ENCODE measurements at places on chromosomes 13 and 19. TPM values are rescaled to one million over a fixed set of nuclear protein-coding genes. Genes with fewer than 3 reads are reported as not detected.

DNA sequence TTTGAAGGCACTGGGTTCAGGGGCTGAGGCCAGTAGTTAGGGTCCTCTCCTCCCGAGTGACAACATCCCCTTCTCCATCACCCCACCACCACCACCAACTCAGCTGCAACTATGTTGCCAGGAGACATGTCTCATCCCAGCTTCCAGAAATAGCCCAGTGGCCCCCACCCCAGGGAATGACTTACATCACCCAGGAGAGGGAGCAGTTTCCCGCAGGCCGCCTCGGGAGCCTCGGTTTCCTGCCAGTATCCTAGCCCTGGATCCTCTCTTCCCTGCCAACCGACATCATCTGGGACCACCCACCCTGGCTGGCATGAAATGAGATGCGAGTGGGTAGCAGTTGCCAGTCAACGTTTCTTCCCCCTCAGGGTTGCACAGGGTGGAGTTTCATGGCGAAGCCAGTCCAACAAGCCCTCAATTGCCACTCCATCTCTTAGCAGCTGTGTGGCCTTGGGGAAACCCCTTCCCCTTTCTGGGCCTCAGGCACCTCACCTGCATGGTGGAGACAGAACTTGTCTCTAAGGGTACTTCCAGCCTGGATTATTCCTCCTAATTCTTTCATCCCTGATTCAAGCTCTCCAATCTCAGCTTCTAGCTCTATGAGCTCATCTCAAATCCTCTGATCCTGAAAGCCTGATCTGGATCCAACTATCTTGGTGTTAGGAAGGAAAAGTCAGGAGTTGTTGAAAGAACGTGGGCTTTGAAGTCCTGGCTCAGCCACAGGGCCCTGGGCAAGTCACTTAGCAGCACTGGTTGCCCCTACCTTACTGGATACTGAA is 3.9 kb upstream of the GSK3A start:
- DNase-seq = no peak

- DNase-seq = peak; percentile 89
These were observed at the start of gene SLC44A2 for GRCh38 chr19:10625003-10625761. TSS of gene SLC44A2 (plus strand) at chr19:10625553. CDS start at chr19:10625634, 81 bp downstream.

- DNase-seq = no peak
These were observed 77.4 kb upstream of the PCDH8 start for GRCh38 chr13:52925775-52926285.

GRCh38 chr13:92054389-92054788 is 656.0 kb downstream of the GPC5 start:
- DNase-seq = no peak

MAP4K1 gene
- 1.5 TPM for total RNA-seq

GRCh38 chr13:104011505-104012241 is 945.5 kb upstream of the SLC10A2 start:
- DNase-seq = no peak

DNA sequence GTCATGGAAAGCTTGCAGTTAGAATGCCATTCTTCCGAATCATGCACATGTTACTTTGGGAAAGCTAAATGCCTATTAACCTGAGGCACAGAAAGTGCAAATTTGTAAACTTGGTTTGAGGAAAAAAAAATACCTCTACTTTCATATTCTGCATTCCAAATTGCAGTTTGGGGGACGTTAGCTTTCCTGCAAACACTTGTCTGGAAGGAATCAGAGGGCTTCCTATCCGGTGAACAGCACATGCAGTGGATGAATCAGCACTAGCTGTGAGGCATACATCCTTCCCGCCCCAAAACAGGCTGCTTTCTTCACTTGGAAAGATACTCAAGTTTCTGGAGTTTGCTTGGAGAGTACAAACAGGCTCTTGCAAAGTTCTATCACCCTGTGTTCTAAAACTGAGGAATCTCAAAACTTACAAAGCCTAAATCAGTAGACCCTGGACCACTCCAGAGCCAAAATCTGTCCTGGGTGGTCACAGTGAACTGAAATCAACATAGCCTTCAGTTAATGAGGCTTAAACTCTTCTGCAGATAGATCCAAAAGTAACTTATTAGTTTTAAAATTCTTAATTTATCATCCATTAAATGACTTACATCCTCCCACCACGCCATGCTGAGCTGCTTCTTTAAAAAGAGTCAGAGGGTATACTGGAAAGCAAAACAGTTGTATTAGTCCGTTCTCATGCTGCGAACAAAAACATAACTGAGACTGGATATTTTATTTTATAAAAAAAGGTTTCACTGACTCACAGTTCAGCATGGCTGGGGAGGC is 802.3 kb upstream of the ARGLU1 start:
- DNase-seq = no peak

DNA sequence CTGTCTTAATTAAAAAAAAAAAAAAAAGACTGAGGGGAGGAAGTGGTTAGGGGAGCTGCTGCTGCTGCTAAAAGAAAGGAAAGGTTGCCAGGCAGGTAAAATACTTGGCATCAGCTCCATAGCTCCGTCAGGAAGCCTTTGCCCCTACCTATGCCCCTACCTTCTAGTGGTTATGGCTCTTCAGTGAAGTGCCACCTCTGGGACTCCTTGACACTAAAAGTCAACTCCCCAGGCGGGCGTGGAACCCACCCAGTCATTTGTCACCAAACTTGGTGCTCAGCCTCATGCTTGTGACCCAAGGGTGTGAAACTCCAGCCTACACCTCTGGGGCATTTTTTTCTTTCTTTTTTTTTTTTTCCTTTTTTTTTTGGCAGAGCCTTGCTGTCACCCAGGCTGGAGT is 4.9 kb upstream of the NECTIN2 start:
- DNase-seq = no peak

PRR12 gene
- 15.9 TPM for total RNA-seq

DNA sequence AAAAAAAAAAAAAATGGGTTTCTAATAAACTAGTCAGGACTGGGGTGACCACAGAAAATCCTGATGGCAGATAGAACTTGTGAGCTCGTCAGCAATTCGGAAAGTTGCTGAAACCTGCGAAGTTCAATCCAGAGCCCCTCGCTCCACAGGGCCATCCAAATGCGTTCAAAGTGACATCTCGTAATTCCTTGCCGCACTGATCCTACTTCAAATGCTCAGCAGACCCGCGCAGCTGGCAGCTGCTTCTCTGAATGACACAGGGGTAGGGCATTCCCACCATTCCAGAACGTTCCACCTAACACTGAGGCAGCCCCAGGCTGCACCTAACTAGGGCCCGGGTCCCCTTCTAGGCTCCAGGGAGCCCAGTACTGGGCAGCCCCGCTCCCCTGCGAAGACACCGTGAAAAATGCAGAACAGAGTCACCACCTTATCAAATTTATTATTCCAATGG is 4.8 kb upstream of the DAPK3 start:
- DNase-seq = no peak
